ENCODE measurements at places on chromosomes 7 and 10.

DNA sequence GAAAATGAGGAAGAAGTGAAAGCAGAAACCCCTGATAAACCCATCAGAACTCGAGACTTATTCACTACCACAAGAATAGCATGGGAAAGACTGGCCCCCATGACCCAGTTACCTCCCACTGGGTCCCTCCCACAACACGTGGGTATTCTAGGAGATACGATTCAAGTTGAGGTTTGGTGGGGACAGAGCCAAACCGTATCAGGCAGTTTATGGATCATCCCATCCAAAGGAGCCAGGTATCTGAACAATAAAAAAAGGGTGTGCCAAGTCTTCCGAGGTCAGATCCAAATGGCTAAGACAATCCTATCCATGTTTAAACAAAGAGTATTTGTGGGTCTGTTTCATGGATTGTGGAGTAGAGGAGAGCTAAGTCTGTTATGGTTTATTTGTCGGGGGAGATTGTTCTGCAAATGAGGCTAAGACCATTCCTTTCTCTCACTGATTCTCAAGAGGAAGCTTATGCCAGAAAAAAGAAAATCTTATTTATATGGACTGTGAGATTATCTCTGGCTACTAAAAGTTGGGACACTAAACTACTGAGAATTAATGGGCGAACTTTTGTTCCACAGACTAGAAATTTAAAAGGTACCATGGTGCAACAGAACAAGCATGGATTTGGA, 203.7 kb downstream of the IPMK start:
- no peak for DNase-seq

GRCh38 chr10:12221323-12222298, 25.6 kb downstream of the CDC123 start:
- no peak for DNase-seq

DNA sequence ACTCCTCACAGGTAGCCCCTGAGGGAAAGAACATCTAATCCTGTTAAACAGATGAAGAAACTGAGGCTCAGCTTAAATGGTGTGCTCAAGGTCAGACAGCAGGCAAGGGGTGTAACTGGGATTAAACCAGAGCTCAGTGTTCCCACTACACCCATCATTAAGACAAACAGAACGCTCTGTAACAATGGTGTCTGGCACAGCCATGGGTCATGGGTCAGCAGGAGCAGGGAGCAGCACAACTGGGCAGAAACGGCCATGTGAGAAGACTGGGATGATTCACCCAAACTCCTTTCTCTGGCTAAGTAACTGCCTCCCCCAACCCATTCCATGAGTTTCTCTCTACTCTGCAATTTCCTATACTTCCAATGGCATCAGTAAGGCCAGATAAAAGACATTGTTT, 85.5 kb upstream of the PDE1C start:
- DNase-seq: no peak

- DNase-seq: peak; percentile 71
Measured at GRCh38 chr10:70603449-70603801, 884 bp upstream of the PRF1 start.

GRCh38 chr10:91602868-91603568, 29.9 kb downstream of the PPP1R3C start:
- no peak for DNase-seq

DNA sequence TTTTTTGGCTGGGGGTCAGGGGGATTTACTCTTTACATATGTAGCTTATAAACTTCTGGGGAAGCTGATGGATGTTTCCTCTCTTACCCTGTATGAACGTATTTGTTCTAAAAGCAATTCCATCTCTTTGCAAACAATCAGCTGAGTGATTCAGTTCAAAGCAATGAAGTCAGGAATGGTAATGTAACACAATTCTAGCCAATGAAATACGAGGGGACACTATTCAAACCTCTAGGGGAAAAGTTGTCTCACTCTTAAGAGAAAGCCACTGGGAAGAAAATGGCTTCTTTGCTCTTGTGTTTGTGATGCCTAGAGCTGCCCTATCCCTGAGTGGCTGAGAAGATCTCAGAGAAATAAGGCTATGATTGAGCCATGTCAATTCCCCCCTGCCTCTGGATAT, 134.8 kb upstream of the SEMA3C start:
- DNase-seq: no peak

GRCh38 chr10:17512341-17513001, 58.1 kb upstream of the ST8SIA6 start:
- DNase-seq: no peak

GRCh38 chr7:114086914-114087652, 168.3 kb upstream of the PPP1R3A start:
- DNase-seq: peak; percentile 3

DNA sequence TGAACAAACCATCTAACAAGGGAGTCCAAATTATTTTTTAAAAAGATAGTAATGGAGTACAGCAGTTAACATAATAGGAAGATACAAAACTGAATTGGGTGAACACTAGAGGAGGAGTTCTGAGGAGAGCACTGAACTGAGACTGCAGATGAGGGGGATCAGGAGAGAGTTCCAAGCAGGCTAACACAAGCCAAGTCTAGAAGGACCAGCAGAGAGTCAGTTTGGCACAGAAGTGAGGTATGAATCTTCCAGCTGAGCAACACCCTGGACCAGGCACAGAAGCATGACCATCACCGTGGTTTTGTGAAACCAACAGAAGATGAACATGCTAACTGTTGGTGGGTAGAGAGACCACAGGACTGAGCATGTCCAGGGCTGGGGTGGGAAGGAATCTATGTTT, 30.8 kb upstream of the PLCE1 start:
- no peak for DNase-seq

DNA sequence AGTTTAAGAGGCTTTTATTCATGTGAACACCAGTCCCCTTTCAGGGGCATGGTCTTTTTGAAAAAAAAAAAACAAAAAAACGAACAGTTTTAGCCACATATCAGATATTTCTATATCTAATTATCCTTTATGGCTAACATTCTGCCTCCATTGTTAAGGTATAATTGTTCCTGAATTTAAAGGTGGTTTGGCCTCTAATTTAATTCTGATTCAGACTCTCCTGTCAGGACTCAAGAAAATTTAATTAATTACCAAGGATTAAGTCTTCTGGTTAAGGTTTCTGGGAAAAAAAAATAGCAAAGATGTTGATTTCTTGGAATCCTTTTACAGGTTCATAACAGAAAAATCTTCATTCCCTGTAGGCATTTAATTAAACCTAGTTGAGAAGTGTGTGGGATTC, 27.4 kb downstream of the COL1A2 start:
- DNase-seq: no peak

DNA sequence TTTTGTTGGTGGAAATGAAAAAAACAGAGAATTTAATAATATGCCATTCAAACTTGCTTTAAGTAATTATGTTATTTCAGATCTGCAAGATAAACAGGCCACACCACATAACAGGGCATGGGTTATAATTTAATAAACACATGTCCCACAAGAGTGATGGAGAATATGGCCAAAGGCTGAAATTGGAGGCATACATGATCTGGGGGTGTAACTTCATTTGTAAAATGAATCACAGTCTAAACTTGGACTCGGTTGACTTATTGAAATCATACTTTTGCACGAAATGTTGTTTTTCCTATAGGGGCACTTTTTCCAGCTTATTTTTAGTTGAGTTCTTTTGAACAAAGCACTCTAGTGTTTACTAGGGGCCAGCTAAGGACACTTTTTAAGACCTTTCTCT, 151.6 kb downstream of the TMEM26 start:
- DNase-seq: no peak

DNA sequence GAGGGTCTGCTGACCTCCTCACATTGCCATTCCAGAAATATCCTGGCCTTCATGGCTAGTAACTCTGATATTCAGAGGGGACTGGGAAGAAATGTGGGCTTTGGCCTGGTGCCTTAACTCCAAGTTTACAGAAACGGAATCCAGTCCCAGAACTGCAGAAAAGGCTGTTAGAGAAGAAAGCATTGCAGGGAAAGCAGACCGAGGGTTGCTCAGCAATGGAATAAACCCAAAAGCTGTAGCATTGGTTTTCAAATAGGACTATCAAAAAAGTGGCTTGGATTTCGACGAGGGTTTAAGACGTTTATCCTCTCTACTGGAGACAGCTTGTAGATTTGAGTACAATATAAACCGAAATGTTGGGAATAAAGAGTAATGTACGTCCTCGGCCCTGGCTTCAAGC, 425.8 kb upstream of the FOXK1 start:
- no peak for DNase-seq

GRCh38 chr10:34228066-34228465, 587.0 kb downstream of the PARD3 start:
- no peak for DNase-seq

GRCh38 chr10:8378198-8378983, 323.9 kb downstream of the GATA3 start:
- DNase-seq: no peak

DNA sequence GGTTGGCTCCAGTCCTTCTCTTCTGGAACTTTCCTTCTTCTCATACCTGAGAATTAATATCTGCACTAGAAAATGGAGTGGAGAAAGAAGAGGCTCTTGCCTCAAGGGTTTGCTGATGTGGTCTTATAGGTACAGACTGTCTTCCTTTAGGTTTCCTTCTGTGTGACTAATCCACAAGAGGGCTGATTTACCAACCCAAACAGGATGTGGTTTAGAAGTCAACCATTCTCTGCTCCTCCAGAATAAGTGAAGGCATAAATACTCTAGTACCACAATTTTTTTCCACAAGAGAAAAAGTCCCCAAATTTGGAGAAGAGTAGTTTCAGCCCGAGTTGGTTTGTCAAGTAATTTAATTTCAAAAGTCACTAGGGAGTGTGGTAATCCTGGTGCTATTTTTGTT, 85.8 kb downstream of the NRP1 start:
- DNase-seq: no peak

- DNase-seq: no peak
Measured at GRCh38 chr7:67523713-67524112, 527.1 kb downstream of the TYW1 start.

DNA sequence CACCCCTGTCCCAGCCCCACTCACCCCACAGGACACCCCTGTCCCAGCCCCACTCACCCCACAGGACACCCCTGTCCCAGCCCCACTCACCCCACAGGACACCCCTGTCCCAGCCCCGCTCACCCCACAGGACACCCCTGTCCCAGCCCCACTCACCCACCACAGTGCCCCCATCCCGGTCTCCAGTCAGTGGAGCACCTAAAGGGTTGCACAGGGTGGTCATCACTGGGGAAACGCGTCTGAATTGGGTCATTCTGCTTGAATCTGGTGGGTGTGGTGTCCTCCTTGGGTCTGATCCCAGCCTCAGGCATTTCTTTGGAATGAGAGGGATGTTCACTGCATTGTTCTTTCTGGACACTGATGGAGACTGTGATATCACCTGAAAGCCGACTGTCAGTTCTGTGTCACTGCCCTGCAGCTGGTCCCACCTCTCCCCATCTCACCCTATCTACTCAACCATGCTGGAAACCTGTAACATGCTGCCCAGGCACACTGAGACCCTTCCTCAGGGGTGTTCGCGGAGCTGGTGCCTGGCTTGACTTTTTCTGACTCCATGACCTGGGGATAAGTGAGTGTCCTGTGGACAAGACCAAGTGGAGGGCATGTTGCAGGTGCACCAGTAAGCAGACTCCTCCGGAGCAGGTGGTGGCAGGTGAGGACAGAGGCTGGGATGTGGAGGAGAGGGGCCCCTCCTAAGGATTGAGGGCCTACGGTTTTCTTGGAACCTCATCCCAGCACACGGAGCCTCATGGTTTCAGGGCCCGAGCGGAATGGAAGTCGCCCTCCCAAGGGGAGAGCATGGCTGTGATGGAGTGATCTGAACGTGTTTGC, 262.5 kb upstream of the PPP2R2D start:
- no peak for DNase-seq

GRCh38 chr7:418636-419280, 100.9 kb downstream of the PDGFA start:
- no peak for DNase-seq

GRCh38 chr7:20696803-20697333, 81.4 kb downstream of the ABCB5 start:
- no peak for DNase-seq

DNA sequence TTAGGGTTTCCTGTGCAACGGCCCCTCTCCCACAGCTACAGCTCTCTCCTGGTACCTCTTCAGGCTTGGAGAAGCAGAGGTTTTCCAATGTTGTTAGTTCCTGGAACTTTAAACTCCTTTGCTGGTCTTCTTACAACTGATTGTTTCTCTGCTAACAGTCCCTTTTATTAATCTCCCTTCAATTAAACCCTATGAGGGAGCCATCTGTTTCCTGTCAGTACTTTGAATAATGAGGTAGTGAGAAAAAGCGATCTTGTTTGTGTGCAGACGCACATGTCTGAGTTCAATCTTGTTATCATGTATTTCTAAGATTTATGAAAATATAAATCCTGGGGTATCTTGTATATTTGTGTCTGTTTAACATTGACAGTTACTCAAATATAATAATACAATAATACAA, 102.4 kb downstream of the MDFIC start:
- no peak for DNase-seq

DNA sequence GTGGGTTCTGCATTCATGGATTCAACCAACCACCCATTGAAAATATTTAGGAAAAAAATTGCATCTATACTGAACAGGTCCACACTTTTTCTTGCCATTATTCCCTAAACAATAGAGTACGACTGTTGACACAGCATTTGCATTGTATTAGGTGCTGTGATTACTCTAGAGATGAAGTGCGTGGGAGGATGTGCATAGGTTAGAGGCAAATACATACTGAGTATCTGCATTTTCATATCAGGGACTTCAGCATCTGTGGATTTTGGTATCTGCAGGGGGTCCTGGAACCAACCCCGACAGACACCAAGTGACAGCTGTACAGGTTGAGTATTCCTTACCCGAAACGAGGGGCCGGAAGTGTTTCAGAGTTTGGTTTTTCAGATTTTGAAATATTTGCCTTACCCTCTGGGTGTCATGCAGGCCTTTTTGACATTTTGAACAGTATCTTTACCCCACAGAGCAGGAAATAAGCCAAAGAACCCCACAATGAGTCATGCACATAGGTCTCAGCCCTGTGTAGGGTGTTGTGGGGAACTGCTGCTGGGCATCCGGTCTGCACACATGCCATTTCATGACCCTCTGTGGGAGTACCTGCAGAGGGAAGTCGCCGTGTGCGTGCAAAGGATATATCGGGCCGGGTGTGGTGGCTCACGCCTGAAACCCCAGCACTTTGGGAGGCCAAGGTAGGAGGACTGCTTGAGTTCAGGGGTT, 14.5 kb downstream of the NUDT5 start:
- peak; percentile 72 for DNase-seq

GRCh38 chr7:70667406-70667805, 464.5 kb upstream of the GALNT17 start:
- no peak for DNase-seq

DNA sequence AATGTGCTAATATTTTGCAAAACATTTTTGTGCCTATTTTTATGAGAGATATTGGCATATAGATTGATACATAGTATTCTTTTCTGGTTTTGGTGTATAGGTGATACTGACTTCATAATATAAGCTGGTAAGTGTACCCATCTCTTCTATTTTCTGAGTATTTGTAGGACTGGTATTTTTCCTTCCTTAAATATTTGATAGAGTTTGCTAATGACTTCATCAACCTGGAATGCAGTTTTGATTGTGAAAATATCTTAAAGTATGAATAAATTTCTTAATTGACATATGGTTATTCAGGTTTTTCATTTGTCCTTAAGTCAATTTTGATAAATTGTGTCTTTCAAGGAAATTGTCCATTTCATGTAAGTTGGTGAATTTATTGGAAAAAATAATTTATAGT, 6.1 kb upstream of the SCRN1 start:
- no peak for DNase-seq

GRCh38 chr7:142913051-142913450, 20.5 kb downstream of the TRPV5 start:
- no peak for DNase-seq
